ENCODE measurements at places on chromosomes 1 and 21. TPM values are rescaled to one million over a fixed set of nuclear protein-coding genes. Genes with fewer than 3 reads are reported as not detected.
A peak's percentile ranks its signal among the peaks of the same experiment; 100 is the strongest.

DNA sequence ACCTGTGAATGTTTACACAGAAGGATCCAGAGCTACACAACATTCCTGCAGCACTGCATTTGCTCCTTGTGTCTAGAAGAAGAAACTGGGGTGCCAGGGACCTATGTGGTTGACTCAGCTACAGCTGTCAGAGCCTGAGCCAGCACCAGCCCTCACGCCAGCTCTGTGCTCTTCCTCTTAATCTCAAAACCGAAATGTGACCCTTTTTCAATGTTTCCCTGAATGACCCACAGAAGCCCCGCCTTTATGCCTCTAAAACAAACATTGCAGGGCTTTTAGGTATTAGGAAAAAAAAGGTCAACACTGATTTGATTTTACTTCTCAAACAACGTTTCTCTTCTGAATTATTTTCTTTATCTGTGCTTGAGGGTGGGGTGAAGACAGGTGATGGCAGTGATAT is 260.5 kb downstream of the DYRK1A start:
- no peak for DNase-seq

GRCh38 chr21:29582855-29583254 is 284.1 kb downstream of the BACH1 start:
- DNase-seq: no peak

- no peak for DNase-seq
Measured at GRCh38 chr1:200154069-200154767, 126.7 kb downstream of the NR5A2 start.

Gene SIPA1L2
- total RNA-seq: 20.2 TPM

DNA sequence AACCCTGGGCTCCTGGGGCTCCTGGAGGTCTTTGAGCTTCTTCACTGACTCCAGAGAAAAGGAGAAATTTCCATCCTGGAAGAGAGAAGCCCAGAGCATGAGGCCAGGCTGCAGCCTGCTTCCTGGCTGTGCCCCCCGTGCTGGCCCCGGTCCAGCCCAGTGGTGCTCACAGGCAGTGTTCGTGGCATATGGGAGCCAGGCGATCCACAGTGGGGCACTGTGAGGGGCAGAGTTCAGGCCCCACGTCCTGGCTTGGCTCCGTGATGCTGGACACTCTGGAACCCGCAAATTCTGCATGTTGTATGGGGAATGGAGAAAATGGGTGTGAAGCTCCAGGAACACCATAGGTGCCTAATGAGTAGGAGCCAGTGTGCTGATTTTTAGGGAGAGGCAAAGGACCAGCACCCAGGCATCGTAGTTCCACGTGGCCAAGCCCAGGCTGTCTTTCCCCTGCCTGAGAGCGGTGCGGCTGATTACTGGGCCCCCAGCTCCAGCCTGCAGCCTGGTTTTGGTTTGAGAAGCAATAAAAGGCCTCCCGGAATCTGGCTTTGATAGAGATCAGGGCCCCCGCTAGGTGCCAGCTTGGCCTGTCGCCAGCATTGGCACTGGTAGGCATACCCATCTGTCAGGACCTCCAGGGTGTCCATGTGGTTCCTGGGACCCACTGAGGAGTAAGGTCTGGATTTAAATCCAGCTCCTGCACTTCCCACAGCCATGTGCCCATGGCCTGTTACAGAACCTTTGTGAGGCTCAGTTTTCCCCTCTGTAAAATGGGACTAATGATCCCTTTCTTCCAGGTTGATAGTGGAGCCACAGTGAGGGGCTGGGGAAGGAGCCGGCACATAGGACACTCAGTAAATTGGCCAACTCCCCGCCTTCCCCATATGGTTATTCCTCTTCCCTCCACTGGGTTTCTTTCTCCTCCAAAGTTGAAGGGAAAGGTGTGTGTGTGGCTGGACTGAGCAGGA is 725 bp downstream of the GUCA2A start:
- DNase-seq: no peak

Gene SPRR2D
- not detected for total RNA-seq

- DNase-seq: no peak
Measured at GRCh38 chr1:86381223-86381622, 14.9 kb downstream of the ODF2L start.

GRCh38 chr1:168243636-168244212 is 17.9 kb downstream of the SFT2D2 start:
- no peak for DNase-seq

DNA sequence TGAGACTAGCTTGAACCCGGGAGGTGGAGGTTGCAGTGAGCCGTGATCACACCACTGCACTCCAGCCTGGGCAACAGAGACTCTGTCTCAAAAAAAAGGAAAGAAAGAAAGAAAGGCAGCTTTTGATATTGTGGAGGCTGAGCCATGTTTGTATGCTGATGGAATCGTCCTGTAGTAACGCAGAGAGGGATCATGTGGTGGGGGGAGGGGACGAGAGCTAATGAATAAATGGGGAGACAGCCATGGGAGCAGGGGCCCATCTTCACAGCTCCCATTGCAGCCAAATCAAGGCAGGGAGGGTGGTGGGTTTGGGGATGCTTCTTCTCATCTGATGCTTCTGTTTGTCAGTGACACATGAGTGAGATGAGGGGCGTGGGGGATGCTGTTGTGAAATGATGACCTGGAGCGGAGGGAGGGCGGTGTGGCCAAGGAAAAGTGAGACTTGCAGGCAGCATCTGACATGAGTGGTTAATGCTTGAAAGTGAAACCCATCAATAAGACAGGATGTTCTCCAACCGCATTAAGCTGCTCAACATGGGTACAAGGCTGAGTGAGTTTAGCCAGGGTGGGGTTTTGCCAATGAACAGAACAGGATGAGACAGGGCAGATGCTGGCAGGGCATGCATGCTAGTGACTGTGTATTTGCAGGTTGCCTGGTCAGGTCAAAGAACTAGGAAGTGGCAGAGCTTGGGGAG is 16.7 kb downstream of the SPATA21 start:
- no peak for DNase-seq

DNA sequence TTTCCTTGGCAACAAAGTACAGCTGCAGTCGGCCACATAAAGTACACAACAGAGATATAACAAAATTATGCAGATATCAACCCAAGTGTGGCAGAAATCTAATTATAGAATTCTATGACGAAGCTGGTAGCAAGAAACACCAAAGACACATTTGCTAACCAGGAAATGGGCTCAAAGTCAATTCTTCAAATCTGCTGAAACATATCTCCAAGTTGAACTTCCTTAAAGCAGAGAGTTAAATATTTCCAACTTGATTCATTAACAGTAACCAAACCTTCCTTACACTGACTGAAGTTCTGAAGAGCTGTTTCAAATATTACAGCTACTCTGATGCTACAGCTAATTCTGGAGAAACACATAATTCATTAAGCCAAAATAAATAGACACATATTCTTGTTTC is 67.6 kb upstream of the SDC3 start:
- DNase-seq: peak; percentile 39

GRCh38 chr1:106910798-106911197 is 145.7 kb upstream of the PRMT6 start:
- DNase-seq: no peak
